ENCODE measurements at places on chromosomes 4 and X. TPM values are rescaled to one million over a fixed set of nuclear protein-coding genes. Genes with fewer than 3 reads are reported as not detected.
A peak's percentile ranks its signal among the peaks of the same experiment; 100 is the strongest.

DNA sequence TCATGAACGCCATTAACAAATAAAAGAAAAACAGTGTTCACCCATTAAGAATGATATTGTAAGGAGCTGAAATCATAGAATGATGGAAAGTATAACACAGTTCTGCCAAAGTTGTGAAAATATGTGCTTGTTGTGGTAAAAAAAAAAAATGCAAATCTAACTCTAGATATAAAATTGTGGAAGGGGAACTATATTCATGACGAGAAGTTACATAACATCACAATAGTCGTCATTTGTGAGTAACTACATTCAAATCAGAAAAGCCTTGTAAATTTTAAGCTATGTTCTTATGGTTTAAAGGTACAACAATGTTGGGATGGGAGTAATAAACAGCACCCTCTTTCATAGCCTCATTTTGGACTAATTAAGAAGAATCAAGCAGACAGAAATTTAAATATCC, 57.6 kb upstream of the PRDM8 start:
- no peak for DNase-seq

GRCh38 chr4:184238072-184238745, 20.5 kb upstream of the ENPP6 start:
- DNase-seq, result no peak

- DNase-seq, result peak; percentile 44
Measured at GRCh38 chrX:8783097-8783713, 18.0 kb downstream of the FAM9A start.

- no peak for DNase-seq
Measured at GRCh38 chr4:145842224-145842887, 96.3 kb downstream of the ZNF827 start.

DNA sequence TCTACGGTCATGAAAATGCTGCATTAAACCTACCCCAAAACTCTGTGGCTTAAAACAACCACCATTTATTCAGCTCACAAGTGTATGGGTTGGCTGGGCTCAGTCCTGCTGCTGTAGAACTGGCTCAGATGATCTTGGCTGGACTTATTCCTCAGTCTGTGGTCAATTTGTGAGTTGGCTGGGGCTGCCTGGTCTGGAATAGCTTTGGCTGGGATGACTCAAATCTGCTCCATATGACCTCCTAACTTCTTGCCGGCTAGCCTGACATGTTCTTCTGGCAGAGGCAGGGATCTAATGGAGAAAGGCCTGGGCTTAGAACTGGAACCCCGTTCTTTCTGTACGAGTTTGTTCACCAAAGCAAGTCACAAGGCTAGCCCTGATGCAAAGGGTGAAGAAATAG, 71.7 kb downstream of the CFAP299 start:
- DNase-seq, result no peak

- DNase-seq, result no peak
Measured at GRCh38 chrX:144219035-144219434, 335.2 kb downstream of the UBE2NL start.

- no peak for DNase-seq
Measured at GRCh38 chrX:139211568-139212182, 318.9 kb upstream of the F9 start.

DNA sequence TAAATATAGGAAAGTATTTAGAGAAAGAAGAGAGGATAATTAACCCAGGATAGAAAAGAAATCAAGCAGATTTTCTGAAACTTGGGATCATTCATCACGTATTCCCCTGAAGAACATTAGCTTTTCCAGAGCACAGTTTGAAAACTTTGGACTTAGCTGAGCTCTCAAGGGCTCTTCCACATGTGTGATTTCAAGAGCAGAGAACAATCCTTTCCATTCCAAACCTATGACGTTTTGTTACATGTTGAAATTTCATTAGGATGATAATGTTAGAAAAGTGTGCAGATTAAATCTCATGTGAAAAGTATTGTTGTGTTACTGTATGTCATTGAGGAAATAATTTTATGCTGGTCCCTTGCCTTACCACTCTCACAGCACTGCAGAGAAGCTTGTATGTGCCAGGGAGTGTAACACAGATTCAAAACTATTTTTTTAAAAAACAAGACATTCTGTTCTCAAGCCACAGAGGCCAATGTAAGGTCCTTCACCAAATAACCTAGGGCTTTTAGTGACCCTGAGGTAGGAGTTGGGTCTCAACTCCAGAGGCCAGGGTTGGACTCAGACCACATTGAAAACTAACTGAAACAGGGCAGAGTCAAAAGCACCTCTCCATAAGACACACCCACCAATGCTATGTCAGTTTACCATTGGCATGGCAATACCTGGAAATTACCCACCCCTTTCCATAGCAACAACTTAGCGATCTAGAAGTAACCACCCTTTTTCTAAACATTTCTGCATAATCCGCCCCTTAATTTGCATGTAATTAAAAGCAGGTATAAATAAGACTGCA, 141.3 kb downstream of the ANXA5 start:
- no peak for DNase-seq

DNA sequence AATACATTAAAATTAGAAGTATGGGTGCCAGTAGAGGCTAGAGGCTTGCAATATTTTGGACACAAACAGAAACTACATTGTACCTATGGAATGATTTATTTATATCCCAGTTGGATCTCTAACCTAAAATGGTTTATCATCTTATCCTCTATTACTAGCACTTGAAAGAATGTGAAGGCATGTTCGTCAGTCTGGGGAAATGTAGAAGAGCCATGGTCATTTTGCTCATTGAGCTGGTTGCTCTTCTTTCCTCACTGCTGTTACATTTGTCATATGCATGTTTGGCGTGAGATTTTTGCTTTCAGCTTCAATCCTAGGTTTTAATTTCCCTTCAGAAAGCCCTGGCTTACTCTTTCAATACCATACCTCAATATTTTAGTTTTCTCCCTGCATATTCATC, 82.4 kb upstream of the MYOZ2 start:
- no peak for DNase-seq

MAGEA1 gene
- total RNA-seq, result not detected

RAB40A gene
- 0.26 TPM for total RNA-seq

Measured in activated naive CD8-positive, alpha-beta T cell treated with anti-CD3 and anti-CD28 coated beads, Interleukin-2, amount 10 ng/mL, durations not matched to agents 7 days and 5 days (primary cell).